Activated CD8-positive, alpha-beta memory T cell treated with anti-CD3 and anti-CD28 coated beads for 24 hours (primary cell): ENCODE measurements at places on chromosomes 7 and 10.

DNA sequence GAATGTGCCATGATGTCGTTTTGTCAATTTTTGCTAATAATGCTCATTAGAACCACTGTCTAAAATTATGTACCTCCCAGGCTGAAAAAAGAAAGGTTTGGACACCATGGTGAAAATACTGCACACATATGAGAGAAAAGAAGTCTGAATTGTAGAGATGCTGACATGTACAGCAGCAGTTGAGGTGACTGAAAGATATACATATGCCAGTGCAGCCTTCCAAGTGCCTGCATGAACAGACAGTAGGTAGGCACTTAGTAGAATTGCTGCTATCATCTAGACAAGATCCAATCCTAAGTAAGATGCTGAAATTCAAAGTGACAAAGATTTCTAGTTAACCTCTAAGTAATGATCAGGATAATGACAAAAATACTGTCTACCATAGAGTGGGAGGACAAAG is 86.9 kb downstream of the SLC13A1 start:
- DNase-seq = no peak

GRCh38 chr7:142800699-142801260 is 30.0 kb downstream of the PRSS2 start:
- peak; percentile 78 for DNase-seq

DNA sequence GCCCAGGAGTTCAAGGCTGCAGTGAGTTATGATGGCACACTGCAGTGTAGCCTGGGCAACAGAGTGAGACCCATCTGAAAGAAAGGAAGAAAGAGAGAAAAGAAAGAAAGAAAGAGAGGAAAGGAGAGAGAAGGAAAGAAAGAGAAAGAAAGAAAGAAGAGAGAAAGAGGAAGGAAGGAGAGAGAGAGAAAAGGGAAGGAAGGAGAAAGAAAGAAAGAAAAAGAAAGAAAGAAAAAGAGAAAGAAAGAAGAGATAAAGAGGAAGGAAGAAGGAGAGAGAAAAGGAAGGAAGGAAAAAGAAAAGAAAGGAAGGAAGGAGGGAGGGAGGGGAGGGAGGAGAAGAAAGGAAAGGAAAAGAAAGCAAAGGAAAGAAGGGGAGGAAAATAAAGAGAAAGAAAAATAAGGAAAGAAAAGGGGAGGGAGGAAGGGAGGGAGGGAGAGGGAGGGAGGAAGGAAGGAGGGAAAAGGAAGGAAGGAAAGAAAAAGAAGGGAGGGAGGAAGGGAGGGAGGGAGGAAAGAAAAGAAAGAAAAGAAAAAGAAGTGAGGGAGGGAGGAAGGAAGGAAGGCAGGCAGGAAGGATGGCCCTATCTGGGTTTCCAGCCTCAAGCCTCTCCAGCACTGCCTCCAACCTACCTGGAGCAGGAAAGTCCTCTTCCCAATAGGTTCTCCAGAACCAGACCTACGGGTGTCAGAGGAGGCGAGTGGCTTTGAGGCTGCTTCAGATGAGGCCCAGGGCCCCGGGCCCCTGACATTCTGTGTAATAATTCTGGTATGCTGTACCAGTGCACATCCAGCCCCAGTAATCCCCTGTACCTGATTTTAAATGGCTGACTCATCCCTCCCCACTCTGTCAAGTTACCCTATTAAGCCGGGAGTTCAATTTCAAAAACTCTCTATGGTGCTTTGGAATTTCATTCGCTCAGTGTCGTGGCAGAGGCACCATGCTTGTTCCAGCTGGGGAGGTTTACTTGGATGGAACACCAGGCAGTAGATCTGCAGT is 6.8 kb upstream of the PARD3 start:
- DNase-seq = no peak

DNA sequence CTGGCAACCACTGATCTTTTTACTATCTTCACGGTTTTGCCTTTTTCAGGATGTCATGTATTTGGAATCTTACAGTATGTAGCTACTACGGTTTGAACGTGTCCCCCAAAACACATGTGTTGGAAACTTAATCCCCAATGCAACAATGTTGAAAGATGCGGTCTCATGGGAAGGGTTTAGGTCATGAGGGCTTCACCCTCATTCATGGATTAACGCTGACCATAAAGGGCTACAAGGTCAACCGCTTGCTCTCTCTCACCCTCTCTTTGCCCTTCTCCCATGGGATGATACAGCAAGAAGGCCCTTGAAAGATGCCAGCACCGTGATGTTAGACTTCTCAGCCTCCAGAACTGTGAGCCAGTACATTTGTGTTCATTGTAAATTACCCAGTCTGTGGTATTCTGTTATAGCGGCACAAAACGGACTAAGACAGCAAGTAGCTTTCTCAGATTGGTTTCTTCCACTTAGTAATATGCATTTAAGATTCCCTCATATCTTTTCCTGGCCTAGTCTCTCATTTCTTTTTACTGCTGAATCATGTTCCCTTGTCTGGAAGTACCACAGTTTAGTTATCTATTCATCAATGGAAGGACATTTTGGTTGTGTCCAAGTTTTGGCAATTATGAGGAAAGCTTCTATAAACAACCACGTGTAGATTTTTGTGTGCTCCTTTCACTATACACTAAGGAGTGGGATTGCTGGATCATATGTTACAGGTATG is 3.0 kb upstream of the CRYGN start:
- DNase-seq = no peak

DNA sequence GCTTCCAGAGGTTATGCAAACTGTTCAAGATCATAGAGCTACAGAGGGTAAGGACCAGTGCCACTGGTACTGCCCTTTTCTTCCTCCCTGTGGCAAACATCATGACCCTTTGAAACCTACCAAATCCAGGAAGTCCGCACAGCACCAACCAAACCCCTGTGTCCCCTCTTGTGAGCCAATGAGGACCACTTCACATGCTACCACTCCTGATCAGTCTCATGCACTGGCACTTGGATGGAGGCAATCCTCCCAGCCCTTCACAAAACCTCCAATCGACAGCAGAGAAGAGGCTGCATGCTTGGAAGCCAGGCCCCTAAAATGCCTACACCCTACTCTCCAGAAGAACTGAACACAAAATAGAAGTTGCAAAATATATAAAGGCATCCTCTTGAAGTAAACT is 248.0 kb downstream of the TNS3 start:
- no peak for DNase-seq

DNA sequence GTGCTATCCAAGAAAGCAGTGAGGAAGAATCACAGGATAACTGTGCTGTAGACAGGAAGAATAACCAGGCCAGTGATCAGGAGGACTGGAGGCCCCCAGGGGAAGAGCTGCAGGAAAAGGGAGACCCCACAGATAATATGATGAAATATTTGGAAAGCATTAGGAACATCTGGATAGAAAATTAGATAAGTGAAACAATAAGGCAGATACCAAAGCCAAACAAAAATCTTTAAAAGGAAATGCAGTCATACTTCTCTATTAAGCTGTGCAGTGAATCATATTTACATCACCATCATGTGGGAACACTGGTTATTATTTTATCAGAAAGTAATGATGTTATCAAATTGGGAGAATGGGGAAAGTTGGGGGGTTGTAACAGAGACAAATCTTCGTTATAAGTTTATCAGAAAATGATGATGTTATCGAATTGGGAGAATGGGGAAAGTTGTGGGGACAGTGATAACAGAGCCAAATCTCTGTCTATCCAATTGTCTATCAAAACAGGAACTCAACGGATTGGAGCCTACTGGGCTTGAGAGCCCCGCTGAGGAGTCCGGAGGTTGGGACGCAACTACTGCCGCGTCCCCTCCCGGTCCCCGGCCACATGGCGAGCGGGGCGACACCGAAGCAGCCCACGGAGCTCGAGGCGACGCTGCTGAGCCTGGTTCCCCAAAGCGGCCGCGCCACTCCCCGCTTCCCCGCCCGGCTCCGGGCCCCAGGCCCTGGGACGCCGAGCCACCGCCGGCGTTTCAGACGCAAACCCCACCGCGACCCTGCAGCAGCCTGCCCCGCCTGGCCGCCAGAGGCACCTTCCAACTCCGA is 14.0 kb upstream of the RALA start:
- peak; percentile 70 for DNase-seq

- DNase-seq = no peak
Measured at GRCh38 chr7:95867309-95867708, 95.0 kb downstream of the DYNC1I1 start.

DNA sequence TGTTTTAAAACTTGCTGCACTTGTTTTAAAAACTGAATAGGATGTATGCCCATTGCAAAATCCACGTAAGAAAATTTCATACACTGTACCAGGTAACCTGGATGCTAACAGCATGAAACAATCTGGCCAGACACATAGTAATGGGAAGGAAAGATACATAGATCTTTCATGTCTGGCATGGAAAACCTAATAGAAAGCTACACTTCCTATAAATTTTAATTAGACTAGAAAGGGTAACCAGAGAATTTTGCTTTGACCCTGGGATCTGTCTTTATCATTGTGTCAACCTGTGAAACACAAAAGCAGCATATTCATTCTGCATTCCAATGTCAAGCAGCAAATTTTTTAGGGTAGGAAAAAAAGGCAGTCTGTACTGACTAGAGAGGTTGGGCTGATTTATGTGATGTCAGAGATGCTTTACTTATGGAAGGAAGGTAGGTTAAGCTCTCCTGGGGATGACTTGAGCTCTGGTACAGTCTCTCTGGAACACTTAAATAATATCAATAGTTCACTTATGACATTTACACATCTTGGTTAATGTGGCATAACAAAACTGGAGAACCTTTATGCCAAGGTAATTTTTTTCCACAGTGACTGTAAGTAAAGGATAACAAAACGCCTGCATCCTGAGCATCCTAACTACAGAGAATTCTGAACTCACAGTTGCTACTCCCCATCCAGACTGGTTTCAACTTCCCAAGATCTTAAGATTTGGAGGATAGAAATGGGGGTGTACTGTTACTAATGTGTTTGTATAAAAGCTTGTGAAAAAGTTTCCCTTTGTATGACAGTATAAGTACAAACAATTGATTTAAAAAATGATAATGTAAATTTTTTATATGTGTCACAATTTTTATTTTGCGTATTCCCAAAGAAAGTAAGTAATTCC is 44.7 kb downstream of the DOCK4 start:
- no peak for DNase-seq

DNA sequence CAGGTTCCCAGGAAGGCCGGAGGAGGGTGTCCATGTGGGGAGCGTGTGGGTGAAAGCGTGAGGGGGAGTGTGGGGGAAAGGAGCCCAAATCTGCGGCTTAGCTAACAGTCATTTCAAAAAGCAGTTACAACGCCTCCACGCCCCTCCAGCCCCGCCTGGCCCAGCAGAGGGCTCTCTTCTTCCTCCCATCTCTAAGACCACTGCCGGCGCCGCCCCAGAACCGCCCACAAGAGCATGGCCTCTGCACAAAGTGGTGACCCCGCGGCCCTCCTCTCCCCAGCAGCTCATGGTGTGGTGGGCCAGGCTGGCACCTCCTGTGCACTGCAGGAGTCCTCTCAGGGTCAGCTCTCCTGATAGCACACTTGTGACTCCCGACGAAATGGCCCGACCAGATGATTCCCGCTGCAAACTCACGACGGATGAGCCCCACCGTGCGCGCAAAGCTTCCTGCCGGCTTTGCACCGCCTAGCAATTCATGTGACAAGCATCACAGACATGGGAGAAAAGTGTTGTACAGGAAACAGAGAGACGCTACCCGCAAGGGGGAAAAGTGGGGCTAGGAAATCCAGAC is 12.4 kb upstream of the HUS1 start:
- peak; percentile 93 for DNase-seq

GRCh38 chr10:84344526-84344925 is 16.1 kb downstream of the CCSER2 start:
- no peak for DNase-seq

DNA sequence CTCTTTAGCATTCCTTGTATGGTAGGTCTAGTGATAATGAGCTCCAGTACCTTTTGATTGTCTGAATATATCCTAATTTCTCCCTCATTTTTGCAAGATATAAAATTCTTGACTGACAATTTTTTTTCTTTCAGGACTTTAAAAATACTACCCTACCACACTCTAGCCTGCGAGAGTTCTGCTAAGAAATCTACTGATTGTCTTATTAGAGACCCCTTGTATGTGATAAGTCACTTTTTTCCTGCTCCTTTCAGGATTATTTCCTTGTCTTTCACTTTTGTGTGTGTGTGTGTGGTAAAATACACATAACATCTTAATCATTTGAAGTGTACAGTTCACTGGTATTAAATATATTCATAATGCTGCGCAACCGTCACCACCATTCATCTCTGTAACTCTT is 68.7 kb upstream of the PPP1R9A start:
- DNase-seq = no peak

DNA sequence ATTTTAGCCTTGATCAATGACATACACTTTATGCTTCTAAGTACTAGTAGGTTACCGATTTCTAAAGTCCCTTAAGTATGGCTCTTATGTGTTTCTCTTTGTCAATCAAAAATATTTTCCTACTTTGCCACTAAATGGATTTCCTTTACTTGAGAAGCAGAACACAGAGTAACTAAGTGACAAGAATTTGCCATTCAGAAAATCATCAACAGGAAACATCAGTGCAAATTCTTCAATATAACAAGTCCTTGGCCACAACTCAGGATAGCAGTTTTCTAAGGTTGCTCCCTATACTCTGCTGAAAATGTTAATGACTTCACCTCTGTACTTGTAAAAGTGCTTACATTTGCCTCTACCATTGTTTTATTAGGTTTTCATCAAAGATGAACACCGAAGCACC is 239.6 kb upstream of the SLC26A5 start:
- DNase-seq = no peak

DNA sequence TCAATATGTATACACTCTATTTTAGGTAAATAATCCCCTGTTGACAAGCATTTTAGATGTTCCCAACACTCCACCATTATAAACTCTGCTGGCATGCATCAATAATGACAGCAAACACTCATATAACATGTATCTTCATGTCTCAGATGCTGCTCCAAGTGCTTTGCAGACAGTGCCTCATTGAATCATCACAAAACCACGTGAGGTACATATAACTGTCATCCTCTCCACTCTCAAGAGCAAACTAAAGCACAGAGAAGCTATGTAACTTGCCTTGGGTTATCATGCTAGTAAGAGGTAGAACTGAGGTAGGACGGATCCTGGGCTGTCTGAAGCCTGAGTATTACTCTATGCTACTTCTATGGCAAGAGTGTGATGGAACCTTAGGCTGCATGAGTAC is 72.5 kb upstream of the GSDME start:
- DNase-seq = no peak

DNA sequence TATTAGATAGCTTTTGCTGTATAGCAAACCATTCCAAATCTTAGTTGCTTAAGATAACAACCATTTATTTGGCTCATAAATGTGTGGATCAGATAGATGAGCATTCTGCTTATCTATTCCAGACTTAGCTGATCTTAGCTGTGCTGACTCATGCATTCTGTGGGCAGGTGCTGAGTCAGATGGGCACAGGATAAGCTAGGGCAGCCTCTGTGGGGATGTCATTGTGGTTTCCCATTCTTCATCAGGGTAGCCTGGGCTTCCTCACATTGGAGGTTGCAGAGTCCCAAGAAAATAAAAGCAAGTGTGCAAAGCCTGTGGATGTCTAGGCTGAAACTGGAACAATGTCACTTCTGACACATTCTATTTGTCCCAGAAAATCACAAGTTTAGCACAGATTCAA is 917.0 kb downstream of the TYW1 start:
- no peak for DNase-seq

- DNase-seq = no peak
Measured at GRCh38 chr7:86991771-86992191, 67.7 kb downstream of the ELAPOR2 start.

- no peak for DNase-seq
Measured at GRCh38 chr7:96508371-96508770, 186.5 kb upstream of the SLC25A13 start.
